Activated T-cell treated with anti-CD3 and anti-CD28 coated beads for 4 hours (primary cell): ENCODE measurements at places on chromosomes 11 and 22.

GRCh38 chr11:115644856-115645255 lies 140.6 kb upstream of the CADM1 start:
- no peak for DNase-seq

DNA sequence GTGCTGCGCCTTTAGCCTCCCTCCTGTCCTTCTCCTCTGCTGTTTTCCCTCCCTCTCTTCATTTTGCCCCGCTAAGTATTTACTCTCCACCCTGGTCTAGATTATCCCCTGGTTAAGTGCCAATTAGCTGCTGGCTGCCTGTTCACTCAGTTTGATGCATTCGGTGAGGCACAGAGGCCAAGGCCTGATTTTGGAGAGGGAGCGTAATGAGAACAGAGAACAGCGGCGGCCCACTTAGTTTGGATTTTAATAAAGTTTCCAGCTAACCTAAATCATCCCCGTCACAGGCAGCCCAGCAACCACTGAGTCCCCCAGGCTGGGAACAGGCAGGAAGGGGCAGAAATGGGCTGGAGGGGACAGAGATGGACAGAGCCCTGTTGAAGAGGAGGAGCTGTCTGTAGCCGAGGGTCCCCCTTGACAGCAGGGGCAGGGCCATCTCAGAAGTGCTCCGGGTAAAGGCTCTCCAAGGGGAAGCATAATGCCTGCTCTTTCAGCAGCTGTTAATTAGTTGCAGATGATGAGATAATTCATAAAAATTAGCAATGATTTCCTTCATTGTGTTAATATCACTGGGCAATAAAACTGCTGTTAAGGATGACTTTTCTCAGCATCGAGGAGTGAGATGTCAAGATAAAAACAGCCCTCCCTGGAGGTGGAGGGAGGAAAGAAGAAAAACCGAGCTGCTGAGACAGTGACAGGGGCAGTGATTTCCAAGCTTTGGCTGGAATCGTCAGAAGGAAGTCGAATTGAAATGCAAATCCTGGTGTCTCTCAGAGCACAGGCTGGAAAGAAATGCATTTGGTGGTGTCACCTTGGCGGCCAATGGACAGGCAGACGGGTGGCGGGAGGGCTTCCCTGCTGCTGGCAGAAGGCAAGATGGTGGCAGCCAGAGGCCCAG lies 170.1 kb downstream of the GRIK4 start:
- no peak for DNase-seq

DNA sequence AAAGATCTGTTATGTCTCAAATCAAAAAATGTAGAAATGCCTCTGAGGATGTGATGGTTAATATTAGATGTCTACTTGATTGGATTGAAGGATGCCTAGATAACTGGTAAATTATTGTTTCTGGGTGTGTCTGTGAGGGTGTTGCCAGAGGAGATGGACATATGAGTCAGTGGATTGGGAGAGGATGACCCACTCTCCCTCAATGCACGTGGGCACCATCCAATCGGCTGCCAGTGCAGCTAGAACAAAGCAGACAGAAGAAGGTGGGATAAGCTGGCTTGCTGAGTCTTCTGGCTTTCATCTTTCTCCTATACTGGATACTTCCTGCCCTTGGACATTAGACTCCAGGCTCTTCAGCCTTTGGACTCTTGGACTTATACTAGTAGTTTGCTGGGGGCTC lies 430.3 kb downstream of the SOX6 start:
- DNase-seq: no peak

GRCh38 chr22:23542933-23543332 lies 37.2 kb downstream of the IGLL1 start:
- DNase-seq: no peak

DNA sequence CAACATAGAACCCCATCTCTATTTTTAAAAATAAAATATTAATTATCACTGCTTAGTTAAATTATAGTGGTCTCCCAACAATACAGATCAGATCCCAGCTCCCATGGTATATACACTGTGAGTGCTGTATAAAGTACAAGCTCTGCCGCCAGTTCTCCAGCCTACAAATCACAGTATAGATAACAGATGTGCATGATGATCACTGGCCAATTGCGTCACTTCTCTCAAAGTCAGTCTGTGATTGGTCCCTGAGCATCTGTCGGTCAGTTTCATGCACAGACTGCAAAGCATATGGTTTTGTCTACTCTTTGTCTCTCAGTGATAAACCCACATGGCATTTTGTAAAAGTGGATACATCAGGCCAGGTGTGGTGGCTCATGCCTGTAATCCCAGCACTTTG lies 15.7 kb downstream of the PPARA start:
- DNase-seq: no peak

- no peak for DNase-seq
These were observed 16.4 kb downstream of the ZBED4 start for GRCh38 chr22:49869845-49870712.

DNA sequence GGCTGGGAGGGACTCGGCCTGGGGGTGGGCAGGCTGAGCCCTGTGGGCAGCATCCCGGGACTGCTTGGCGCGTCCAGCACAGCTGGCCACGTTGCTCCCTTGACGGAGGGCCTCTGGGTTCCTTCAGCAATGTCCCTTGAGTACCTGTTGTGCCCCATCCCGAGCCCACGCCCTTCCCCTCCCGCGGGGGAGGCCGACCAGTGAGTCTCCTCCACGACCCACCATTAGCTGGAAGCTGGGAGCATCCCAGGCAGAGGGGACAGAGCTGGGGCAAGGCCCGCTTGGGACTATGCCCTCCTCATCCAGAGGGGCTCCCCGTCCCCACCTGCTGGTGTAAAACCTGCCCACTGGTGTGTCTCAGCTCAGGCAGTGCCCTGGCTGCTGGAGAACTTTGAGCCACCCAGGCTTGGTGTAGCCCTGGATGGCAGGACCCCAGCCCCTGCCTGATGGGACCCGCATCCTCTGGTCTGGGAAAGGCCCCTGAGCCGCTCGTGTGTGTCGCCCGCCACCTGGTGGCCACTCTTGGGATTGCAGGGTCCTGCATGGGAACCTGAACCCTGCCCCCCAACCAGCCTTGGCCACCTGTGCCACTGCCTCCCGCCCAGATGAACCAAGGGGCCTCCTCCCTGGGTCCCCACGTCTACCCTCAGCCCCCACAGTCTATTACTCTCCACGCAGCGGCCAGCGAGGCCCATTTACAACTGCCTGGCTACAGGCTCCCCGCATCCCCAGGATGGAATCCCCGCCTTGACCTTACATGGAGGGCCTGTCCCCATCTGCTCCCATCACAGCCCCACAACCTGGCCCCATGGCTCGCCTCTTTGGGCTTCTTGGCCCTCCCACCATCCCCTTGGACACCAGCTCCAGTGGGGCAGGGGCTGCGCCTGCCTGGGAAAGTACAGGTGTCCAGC lies 16.6 kb upstream of the ARHGAP8 start:
- peak; percentile 85 for DNase-seq

- no peak for DNase-seq
These were observed 43.2 kb upstream of the VPREB1 start for GRCh38 chr22:22201185-22201929.

GRCh38 chr11:65419772-65420481 lies 2.7 kb upstream of the NEAT1 start:
- no peak for DNase-seq

DNA sequence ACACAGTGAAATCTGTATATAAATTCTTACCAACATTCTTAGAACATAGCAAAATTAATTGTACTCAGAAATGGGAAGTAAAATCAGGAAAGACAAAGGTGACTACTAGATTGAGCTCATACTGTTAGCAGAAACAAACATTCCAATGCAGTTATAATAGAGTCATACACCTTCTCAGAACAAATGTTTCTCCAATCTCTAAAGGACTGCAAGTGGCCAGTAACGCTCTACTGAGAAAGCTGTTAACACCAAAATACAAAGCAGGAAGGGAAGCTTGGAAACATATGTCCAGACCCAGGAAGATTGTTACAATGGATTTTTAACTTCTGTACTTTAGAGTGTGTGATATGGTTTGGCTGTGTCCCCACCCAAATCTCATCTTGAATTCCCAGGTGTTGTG lies 341.5 kb downstream of the LARGE1 start:
- no peak for DNase-seq

- DNase-seq: no peak
These were observed 201.0 kb upstream of the NAV2 start for GRCh38 chr11:19511413-19512183.

- DNase-seq: no peak
These were observed 122.6 kb upstream of the SORL1-AS1 start for GRCh38 chr11:121575250-121575962.
